ENCODE measurements at places on chromosomes 6 and 20.

DNA sequence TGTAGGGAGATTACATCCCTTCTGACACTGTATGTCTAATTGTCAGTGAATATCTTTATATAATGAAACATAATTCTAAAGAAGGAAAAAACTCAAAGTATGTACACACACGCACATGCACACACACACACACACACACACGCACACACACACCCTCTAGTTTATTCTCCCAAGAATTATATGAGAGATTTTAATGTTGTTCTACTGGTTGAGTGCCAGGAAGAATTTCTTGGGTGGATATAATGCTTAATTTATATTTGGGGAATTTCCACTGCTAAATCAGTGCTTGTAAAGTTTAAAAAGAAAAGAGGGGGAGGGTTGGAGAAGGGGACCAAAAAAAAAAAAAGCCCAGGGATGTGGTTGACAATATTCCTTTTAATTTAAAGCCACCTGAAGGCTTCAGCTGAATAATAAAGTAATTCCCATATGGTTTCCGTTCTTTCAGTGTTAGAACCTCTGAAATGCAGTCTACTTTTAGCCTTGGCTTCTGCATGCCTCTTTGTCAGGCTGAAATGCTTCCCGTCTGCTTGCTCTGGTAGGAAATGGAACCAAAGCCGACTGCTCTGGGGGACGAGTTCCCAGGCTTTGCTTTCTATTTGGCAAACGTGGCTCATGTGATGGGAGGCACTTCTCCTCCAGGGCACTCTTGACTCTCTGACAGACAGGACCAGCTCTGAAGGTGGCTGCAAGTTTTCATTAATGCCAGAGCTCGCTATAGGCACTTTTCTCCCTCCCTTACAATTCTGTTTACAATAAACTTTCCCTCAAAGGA lies 225.4 kb downstream of the PRL start:
- no peak for DNase-seq

GRCh38 chr6:158487495-158487894 lies 72.4 kb upstream of the TMEM181 start:
- no peak for DNase-seq

- DNase-seq = no peak
These were observed 7.9 kb upstream of the OGFRL1 start for GRCh38 chr6:71280701-71281100.

DNA sequence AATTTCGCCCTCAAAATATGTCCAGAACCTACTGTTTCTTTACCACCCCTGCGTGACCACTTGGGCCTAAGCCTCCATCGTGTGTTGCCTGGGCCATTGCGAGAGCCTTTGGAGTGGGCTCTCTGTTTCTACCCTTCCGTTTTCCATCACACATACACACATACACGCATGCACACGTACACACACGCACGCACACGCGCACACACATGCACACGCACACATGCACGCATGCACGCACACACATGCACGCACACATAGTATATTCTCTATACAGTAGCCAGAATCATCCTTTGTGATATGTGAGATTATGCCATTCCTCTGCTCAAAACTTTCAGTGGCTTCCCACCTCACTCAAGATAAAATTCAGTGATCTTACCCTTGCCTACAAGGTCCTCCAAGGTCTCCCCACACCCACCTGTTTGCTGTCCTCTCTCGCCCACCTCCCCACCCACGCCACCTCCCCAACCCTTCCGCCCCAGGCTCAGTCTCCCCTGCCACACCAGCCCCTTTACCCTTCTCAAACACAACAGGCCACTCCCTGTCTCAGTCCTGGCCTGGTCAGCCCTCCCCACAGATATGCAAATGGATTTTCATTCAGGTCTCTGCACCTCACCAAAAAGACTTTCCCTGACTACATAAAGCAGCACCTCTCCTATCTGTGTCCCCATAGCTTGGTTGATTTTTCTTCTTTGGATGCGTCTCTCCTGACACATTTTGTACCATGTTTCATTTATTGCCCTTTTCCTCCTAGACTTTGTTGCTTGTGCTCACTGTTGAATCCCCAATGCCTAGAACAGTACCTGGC lies 559.6 kb downstream of the CD83 start:
- no peak for DNase-seq

DNA sequence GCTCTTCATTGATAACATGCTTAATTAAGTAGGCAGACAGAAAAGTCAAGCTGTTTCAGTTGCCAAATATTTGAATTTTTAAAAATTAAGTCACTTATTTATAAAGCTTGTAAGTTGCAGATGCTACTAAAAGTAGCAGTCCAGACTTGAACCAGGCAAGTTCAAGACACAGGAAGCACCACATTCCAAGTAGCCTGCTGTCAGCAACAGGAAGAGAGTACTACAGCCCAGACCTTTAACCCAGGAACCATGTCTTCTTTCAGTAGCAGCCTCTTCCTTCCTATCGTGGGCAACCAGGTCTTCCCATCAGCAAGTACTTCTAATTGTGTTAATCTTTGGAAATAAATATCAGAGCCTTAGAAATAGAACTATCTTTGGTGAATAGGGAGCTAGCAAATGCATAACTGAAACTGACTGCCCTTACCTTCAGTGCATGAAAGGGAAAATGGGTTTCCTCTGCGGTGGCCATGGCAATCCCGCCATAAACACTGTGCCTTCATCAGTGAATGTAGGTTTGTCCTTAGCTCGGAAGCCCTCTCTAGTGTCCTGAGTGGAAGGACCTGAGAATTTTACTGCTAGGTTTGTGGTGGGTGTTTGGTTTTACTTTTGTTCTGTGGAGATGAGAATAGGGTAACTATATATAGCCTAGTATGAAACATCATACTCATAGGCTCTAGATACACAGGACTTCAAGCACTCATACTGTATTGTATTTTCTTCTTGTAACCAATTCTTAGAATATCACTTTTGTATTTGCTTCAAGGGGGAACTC lies 95.6 kb downstream of the SYCP2 start:
- DNase-seq = no peak

DNA sequence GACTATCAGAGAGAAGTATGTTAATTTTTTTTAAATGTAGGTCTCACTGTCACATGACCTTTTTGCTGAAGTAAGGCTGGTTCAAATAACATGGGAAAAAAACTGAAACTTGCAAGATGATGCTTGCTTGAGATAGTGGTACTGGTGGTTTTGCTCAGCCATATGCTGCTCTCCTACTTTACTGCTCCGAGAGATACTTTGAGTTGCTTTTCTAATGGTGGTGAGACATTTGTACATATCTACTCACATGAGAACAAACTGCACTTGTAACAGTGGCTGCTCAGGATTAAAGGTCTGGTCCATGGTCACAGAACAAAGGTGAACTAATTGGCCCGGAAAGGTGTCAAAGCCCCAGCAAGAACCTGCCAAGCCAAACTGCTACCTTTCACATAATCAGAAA lies 106.2 kb upstream of the BEND3 start:
- DNase-seq = no peak

GRCh38 chr6:144364782-144365181 lies 79.6 kb downstream of the UTRN start:
- DNase-seq = no peak

- no peak for DNase-seq
These were observed 23.5 kb downstream of the PTCHD4 start for GRCh38 chr6:48087448-48087847.

DNA sequence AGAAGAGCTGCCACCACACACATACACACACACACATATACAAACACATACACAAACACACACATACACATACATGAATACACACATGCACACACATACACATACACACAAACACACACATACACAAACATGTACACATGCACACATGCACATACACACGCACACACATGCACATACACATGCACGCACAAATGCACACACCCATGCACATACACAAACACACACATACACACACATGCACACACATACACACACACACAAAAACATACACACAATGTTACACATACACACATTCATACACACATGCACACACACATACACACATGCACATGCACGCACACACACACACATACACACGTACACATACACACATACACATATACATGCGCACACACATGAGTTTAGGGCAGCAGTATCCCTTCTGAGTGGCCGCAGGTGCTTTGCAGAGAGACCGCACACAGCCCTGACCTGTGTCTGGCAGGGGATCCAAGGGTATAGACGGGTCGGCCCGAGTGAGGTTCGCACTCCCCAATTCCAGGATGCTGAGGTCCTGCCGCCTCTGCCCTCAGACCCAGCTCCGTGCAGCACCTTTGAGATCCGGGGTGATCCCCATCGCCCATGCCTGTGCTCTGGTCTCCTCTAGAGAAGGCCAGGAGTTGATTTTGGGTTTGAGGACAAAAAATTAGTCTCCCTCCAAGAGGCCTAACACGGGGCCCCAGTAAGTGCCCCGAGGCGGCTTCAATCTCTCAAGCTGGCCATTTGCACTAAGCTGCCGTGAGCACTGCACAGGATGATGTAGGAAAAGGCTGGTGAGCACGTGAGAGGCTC lies 56.8 kb downstream of the TMEM242 start:
- DNase-seq = no peak

- no peak for DNase-seq
These were observed 25.4 kb downstream of the PTGIS start for GRCh38 chr20:49542514-49542991.

DNA sequence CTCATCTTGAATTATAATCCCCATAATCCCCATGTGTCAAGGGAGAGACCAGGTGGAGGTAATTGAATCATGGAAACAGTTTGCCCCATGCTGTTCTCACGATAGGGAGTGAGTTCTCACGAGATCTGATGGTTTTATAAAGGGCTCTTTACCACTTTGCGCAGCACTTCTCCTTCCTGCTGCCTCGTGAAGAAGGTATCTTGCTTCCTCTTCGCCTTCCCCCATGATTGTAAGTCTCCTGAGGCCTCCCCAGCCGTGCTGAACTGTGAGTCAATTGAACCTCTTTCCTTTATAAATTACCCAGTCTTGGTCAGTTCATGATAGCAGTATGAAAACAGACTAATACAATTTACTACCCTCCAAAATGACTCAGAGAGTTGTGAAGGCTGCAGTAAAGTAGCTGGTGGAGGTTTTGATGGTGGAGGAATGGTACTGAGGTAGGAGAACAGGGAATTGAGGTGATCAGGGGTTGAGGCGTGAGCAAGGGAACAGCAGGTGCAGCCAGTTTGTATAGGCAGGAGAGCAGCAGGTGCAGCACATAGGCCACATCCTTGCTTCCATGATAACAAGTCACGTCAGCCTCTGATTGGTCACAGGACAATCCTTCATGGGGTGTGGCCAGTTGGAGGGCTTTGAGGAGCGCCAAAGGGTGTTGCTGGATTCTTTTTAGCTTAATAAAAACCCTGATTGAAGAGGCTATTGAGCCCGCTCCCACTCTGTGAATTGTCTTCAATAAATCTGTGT lies 150.0 kb downstream of the CDC5L start:
- DNase-seq = no peak

- no peak for DNase-seq
These were observed 6.2 kb downstream of the CST11 start for GRCh38 chr20:23446505-23446904.

DNA sequence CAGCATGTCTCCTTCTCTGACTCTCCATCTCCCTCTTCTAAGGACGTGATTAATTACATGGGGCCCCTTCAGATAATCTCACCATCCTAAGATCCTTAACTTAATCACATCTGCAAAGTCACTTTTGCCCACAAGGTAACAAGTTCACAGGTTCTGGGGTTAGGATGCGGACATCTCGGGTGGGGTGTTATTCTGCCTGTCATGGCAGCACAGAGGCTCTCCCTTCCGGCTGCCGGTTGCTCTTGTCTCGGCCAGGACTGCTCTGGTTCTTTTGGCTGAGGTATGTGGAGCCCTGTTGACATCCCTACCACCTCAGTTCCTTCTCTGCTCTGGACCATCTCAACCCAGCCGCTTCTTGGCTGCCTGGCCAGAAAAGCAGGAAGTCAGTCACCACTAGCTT lies 4.2 kb upstream of the CST11 start:
- no peak for DNase-seq

DNA sequence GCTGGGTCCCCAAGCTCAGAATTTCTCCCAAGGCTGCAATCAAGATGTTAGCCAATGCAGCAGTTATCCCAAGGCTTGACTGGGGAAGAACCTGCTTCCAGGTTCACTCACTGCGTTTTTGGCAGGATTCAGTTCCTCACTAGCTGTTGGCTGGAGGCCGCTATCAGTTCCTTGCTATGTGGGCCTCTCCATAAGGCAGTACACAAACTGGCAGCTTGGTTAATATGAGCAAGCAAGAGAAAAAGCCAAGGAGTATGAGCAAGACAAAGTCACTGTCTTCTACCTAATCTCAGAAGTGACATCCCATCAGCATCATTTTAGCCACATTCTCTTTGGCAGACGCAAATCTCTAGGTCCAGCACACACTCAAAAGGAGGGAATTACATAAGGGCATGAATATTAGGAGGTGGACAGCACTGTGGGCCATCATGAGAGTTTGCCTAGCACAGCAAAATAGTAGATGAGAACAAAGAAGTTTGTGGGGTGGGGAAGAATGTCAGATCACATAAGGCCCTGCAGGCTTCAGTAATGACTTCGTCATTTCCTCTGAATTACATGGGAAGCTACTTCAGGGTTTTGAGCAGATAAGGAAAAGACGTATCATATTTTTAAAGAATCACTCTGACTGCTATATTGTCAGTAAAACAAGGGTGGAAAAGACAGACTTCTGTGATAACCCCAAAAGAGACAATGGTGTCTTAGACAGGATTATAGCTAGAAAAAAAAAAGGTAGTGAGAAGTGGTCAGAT lies 25.5 kb downstream of the LMBRD1 start:
- DNase-seq = no peak

DNA sequence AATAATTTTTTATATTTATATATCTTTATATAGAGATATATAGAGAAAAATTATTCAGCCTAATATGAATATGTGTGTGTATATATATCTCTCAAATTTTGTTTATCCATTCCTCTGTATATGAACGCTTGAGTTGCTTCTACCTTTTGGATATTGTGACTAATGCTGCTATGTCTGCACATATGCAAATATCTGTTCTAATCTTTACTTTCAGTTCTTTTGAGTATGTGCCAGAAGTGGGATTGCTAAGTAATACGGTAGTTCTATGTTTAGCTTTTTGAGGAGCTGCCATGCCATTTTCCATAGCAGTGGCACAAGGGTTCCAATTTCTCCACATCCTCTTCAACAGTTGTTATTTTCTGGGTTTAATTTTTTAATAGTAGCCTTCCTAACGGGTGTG lies 72.8 kb upstream of the CEP85L start:
- no peak for DNase-seq

GRCh38 chr6:141677598-141678211 lies 455.0 kb upstream of the GJE1 start:
- DNase-seq = no peak

GRCh38 chr20:17490501-17490900 lies 40.7 kb downstream of the BFSP1 start:
- DNase-seq = no peak

DNA sequence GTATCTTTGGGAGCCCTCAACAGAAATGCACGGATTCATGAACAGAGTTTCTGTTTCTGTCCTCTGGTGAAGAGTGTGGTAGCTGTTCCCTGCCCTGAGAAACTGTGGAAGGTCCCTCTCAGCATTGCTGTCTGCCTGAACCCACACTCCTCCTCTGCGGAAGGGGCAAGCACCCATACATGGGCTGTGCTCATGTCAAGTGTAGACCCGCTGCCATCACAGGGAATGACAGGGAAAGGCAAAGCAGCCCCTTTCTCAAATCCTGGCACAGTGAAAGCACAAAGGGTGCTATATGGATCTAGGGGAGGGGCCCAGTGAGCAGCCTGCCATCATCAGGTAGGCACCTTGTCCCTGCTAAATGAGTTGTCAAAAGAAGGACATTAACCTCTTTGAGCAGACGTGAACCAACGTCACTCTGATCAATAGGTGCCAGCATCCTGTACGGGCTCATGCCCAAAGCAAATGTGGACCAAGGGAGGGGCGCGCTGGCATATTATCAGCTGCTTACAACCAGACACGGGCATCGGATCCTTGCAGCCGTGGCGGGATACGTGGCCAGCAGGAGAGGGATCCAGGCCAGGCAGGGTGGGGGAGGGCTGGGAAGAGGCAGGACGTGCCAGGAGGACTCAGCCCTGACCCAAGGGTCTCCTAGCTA lies 231.2 kb upstream of the PMEPA1 start:
- no peak for DNase-seq

All from NK-92 treated with Interleukin-12 subunit alpha and Interleukin-12 subunit beta, amount 100 ng/mL, for 24 hours (cell line).